ENCODE measurements at places on chromosomes 6 and 20. TPM values are rescaled to one million over a fixed set of nuclear protein-coding genes. Genes with fewer than 3 reads are reported as not detected.

The MAFB gene
- total RNA-seq = 10.8 TPM

The GRIK2 gene
- total RNA-seq = 2.9 TPM

The GDAP1L1 gene
- 0.40 TPM for total RNA-seq

DNA sequence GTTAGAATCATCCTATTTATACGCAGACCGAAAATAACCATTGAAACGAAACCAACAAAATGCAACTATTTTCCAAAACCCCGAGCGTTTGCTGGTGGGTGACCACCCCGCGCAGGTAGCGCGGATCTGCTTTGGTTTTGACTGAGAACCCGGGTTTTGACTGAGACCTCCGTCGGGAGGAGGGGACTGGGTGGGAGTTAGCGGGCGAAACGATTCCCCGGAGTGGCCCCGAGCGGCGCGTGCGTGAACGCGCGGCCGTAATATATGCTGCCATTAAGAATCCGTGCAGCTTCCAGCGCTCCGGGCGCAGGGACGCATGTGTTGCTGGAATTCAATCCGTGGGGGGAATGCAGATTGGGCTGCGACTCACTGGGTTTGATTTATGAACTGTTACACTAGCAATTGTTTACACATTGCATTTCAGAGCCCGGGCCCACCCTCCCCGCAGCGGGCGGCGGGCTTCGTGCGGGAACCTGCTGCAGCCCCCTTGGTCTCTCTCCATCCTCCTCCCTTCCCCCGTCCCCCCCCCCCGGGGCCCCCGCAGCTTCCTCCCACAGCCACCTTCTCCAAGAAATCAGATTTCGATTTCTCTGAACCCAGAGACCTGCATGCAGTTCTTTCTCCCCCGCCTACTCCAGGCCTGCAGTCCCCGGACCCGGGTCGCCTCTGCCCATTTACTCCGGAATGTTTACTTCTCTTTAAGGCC, 9.9 kb downstream of the NRN1 start:
- H3K4me1 ChIP-seq = peaks cover 31% of the 10 kb centered on the region
- no peak overlapping the region for H3K27ac ChIP-seq
- H3K27me3 ChIP-seq = peaks cover 100% of the 10 kb centered on the region
- H3K4me3 ChIP-seq = peak overlapping the region; percentile 68
- no peak for DNase-seq

GRCh38 chr20:37533154-37533715, 5.6 kb upstream of the BLCAP start:
- H3K4me1 ChIP-seq = peaks cover 10% of the 10 kb centered on the region
- no peak for DNase-seq
- H3K27ac ChIP-seq = no peak overlapping the region
- H3K4me3 ChIP-seq = no peak overlapping the region

GRCh38 chr6:127023001-127023778, 95.3 kb upstream of the RSPO3 start:
- no peak for DNase-seq
- peaks cover 9% of the 10 kb centered on the region for H3K36me3 ChIP-seq
- peak overlapping the region; percentile 57 for H3K27ac ChIP-seq

DNA sequence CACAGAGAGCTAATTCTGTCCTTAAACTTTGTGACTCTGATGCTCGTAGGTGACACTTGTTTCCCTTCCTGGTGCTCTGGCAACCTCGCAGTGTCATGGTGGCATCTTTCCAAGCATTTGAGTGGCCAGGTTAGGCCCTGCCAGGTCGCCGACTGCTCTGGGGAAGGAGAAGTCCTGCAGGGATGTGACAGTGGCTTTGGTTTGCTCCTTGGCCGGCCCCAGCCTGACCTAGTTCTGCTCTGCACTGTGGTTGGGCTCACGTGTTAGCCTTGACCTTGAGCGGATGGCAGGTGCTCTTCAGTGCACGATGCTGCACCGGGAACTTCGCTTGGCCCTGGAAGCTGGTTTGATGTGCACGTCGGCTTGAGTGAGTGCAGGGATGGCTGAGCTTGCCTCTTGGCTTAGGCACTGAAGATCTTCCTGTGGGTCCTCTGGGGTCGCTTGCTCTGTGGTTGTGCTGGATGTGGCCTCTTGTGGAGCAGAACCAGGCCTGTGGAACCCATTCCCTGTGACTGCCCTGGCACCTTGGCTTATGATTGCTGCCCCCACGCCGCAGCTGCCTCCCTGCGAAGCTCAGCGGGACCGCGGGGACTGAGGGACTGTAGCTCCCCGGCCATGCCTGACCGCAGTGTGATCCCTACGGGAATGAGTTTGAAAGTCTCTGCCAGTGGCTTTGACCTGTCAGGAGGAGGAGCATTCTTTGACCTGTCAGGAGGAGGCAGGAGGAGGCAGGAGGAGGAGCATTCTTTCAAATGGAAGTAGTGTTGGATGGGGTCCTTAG, 8.7 kb downstream of the OSBPL2 start:
- no peaks in the 10 kb centered on the region for H3K36me3 ChIP-seq
- no peak overlapping the region for H3K4me3 ChIP-seq
- no peak overlapping the region for H3K27ac ChIP-seq
- DNase-seq = no peak
- no peaks in the 10 kb centered on the region for H3K4me1 ChIP-seq

- no peak for DNase-seq
- H3K4me3 ChIP-seq = peak overlapping the region; percentile 76
- no peaks in the 10 kb centered on the region for H3K36me3 ChIP-seq
- H3K4me1 ChIP-seq = peaks cover 22% of the 10 kb centered on the region
- H3K27me3 ChIP-seq = peaks cover 42% of the 10 kb centered on the region
Observed at GRCh38 chr6:114344246-114344970, 1.6 kb upstream of the HS3ST5 start.

DNA sequence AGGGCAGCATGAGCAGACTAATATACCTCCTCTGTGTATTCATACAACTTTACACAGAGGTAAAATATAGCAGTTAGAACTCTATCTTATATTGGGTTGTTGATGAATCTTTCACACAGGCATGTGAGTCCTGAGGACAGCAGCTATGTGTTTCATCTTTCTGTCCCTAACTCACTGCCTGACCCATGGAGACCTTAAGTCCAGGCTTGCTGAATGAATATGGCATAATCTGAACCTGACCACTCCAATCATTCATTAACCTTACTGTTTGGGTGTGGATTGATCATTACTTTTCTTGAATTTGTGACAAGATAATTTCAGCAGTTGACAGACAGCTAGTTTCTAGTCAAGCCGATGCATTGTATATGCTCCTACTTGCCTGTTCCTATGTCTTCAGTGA, 27.3 kb upstream of the TSPYL1 start:
- no peak overlapping the region for H3K4me3 ChIP-seq
- DNase-seq = no peak
- H3K27me3 ChIP-seq = no peaks in the 10 kb centered on the region

GRCh38 chr6:46677314-46677654, 10.4 kb upstream of the TDRD6 start:
- no peak for DNase-seq
- H3K4me3 ChIP-seq = no peak overlapping the region
- no peaks in the 10 kb centered on the region for H3K27me3 ChIP-seq
- no peaks in the 10 kb centered on the region for H3K4me1 ChIP-seq
- no peak overlapping the region for H3K27ac ChIP-seq

DNA sequence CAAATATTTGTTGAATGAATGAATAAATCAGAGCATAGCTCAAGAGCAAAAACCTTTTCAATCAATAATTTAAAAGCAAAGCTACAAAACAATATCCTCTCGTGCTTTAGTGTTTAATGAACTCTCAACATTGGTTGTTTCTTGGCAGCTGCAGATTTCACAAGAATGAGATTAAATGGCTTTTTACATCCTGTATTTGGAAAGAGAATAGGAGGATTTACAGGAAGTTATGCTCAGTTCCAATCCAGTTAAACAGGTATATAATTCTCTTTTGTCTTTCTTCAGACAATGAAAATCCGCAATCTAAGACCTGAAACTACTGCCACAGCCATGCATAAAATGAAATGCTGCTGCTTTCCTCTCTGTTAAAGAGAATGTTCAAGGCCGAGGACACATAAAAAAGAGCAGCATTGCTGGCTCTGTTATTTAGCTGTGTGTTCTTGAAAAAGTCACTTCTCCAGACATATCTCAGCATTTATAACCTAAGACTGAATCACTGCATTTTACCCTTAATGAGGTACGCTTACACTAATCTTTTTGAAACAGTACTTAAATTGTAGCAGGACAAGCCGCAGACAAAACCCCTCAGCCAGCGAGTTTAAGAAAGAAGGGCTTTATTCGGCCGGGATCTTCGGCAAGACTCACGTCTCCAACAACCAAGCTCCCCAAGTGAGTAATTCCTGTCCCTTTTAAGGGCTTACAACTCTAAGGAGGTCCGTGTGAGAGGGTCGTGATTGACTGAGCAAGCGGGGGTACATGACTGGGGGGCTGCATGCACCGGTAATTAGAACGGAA, 3.6 kb downstream of the C6orf52 start:
- H3K4me1 ChIP-seq = peaks cover 23% of the 10 kb centered on the region
- no peaks in the 10 kb centered on the region for H3K36me3 ChIP-seq
- H3K27ac ChIP-seq = peak overlapping the region; percentile 79
- H3K27me3 ChIP-seq = peaks cover 14% of the 10 kb centered on the region

The CASS4 gene
- 0.67 TPM for total RNA-seq

GRCh38 chr6:168655462-168656152, 214.6 kb downstream of the SMOC2 start:
- no peak for DNase-seq
- no peaks in the 10 kb centered on the region for H3K36me3 ChIP-seq
- H3K27me3 ChIP-seq = peaks cover 1% of the 10 kb centered on the region
- H3K4me3 ChIP-seq = no peak overlapping the region
- H3K4me1 ChIP-seq = peaks cover 9% of the 10 kb centered on the region
- H3K27ac ChIP-seq = no peak overlapping the region

The PNPLA1 gene
- 0.14 TPM for total RNA-seq

GRCh38 chr20:59933296-59933848, at the start of gene SYCP2:
TSS of gene SYCP2 (minus strand) at chr20:59933637. CDS start at chr20:59922413, 11,224 bp downstream.
- H3K4me3 ChIP-seq = peak within 1 kb of the TSS; percentile 71
- no peak within 1 kb of the TSS for H3K27ac ChIP-seq

DNA sequence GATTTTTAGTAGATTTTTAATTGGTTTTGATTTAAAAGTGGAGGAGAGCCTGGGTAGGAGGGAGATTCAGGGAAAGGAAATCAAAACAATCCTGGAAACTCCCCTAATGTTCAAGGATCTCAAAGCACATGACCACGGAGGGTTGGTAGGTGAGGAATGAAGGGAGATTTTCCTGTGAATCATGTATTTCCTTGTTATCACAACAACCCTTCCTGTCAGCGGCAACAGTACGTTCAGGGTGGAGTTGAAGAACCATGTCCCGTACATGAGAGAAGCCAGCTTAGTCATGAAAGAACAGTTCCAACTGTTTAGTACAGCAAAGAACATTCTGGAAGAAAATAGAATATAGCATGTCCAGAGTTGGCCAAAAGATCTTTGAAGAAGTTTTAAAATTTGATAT, 79.4 kb upstream of the SCAF8 start:
- H3K27me3 ChIP-seq = no peaks in the 10 kb centered on the region
- peaks cover 12% of the 10 kb centered on the region for H3K4me1 ChIP-seq
- H3K36me3 ChIP-seq = no peaks in the 10 kb centered on the region
- peak overlapping the region; percentile 90 for H3K27ac ChIP-seq
- no peak for DNase-seq

DNA sequence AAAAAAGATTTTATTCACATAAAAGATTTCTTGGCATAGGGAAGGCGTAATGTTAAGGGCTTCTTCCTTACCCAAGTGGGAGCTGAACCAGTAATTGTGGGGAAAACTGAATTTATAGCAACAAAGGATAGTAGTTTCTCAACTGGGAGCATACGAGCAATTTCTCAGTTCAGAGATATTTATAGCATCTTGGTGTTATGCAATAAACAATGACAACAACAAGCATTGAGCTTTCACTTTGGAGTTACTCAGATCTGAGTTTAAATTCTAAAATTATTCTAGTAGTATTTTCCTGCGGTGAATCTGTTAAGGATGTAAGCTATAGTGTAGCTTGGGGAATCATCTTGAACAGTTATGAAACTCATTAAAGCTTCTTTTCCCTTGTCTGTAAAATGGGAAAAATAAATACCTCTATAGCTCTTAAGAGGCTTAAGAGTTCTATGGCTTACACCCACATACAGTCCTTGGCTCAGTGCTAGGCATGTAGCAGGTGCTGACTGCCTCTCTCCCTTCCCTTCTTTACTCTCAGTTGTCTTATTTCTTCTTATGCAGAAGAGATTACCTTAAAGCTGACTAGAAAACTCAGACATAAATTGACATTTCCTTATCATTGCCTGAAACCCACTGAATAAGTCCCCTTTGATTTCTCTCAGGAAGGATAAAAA, 58.8 kb downstream of the SAMD5 start:
- H3K27me3 ChIP-seq = no peaks in the 10 kb centered on the region
- H3K27ac ChIP-seq = no peak overlapping the region
- peaks cover 41% of the 10 kb centered on the region for H3K4me1 ChIP-seq
- H3K4me3 ChIP-seq = no peak overlapping the region

DNA sequence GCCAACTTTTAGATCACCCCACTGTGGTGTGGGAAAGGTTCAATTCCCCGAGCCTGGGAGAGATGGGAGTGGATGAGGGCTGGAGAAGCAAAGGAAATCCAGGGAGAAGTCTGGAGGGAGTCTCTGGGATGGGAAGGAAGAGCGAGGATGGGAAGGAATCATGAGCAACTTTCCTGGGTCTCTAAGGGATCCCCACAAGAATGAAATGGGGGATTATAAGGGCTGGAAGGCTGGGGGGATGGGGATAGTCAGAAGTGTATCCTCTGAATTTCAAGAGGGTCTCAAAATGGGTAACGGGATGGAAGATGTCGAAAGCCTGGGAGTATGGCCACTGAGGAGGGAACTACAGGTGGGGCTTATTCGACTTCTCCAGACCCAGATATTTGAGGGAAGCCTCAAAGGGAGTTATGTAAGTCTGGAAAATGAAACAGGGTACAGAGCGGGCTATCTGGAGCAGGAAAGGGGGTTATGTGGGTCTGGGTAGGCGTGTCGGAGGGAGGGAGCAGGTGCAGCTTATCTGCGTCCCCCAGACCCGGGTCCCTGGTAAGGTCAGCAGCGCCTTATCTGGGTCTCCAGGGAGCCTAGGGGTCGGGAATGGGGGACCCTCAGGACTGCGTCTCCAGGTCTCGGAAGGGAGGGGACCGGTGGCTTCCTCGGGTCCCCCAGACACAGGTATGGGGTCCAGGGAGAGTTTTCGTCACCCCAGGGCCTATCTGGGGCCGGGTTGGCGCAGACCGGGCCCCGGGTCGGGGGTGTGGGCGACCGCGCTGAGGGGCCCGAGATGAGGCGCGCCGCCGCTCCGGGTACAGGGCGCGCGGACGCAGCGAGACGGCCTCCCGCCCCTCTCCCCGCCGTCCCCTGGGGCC, 550 bp downstream of the PLAGL2 start:
- peaks cover 60% of the 10 kb centered on the region for H3K4me1 ChIP-seq
- H3K36me3 ChIP-seq = peaks cover 6% of the 10 kb centered on the region

- peaks cover 32% of the 10 kb centered on the region for H3K4me1 ChIP-seq
- H3K27ac ChIP-seq = no peak overlapping the region
- no peaks in the 10 kb centered on the region for H3K36me3 ChIP-seq
- DNase-seq = no peak
- no peak overlapping the region for H3K4me3 ChIP-seq
Observed at GRCh38 chr6:105988812-105989577, 97.1 kb upstream of the PRDM1 start.
